Umbilical cord (tissue), 2 donors: ENCODE measurements at places on chromosomes 6 and 20. TPM values are rescaled to one million over a fixed set of nuclear protein-coding genes. Genes with fewer than 3 reads are reported as not detected.

GRCh38 chr6:79307321-79308036, 73.0 kb upstream of the HMGN3 start:
- DNase-seq = no peak

GRCh38 chr6:157790548-157791160, 32.4 kb upstream of the SNX9 start:
- no peak for DNase-seq

DNA sequence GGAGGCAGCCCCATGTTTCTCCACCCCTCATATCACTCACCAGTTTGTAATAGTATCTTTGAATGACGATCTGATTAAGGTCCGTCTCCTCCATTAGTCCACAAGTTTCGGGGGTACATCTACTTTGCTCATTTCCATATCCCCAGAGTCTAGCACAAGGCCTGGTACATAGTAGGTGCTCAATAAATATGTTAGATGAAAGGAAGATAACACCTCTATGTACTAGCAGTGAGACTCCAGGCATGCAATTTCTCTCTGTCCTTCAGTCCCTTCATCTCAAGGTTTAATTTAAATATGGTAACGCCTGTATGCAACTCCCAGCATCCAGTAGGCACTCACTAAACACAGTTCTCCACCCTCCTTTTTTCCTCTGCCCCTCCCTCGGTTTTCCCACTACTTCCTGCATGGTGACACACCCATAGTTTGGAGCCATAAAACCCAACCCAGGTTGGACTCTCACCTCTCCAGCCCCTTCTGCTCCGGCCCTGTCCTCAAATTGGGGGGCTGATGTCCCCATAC, 461 bp upstream of the HNF4A start:
- DNase-seq = no peak

Gene IFT52
- total RNA-seq = 55.4 TPM

Gene LAMA2
- total RNA-seq = 107 TPM

Gene CST3
- total RNA-seq = 92.7 TPM
